ENCODE measurements at places on chromosomes 5 and 9.

GRCh38 chr5:89350684-89351083, 467.7 kb upstream of the MEF2C start:
- no peak for DNase-seq

GRCh38 chr9:123337971-123338370, 18.0 kb upstream of the CRB2 start:
- no peak for DNase-seq

- DNase-seq: no peak
Measured at GRCh38 chr5:173670791-173671120, 54.3 kb upstream of the BOD1 start.

- DNase-seq: peak; percentile 7
Measured at GRCh38 chr9:42388146-42388690, 204.8 kb downstream of the SPATA31A6 start.

DNA sequence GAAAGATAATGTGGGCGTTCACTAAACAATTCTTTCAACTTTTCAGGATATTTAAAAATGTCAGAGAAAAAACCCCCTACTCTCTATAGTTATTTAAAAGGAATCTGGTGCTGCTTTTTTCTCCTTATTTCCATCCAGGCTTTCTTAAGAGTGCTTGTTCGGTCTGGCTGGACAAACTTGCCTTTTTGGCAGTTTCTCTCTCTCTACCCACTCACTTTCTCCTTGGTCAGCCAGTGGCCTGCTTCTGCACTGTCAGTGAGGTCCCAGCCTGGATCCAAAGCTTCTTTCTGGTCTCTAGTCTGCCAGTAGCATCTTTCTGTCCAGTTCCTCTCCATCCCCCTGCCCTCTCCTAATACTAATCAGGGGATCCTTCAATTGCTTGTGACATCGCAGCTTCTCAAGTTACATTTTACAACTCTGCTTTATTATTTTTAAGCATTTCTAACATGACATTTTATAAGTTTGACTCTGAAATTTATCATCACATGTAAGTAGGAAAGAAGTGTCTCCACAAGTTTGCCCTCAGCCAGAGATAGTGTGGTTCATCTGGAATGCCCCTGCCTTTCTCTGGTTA, 50.4 kb downstream of the PIK3R1 start:
- DNase-seq: no peak

- peak; percentile 36 for DNase-seq
Measured at GRCh38 chr5:83608122-83608521, 112.5 kb downstream of the HAPLN1 start.

DNA sequence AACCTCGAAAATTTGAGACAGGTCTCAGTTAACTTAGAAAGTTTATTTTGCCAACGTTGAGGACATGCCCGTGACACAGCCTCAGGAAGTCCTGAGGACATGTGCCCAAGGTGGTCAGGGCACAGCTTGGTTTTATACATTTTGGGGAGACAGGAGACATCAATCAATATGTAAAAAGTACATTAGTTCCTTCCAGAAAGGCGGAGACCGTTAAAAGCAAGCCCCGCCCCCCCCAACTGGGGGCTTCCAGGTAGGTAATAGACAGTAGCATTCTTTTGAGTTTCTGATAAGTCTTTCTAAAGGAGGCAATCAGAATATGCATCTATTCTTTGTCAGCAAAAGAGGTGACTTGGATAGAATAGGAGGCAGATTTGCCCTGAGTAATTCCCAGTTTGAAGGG, 599 bp upstream of the MOCS2 start:
- DNase-seq: no peak

- no peak for DNase-seq
Measured at GRCh38 chr9:33798545-33798944, 3.2 kb downstream of the PRSS3 start.

DNA sequence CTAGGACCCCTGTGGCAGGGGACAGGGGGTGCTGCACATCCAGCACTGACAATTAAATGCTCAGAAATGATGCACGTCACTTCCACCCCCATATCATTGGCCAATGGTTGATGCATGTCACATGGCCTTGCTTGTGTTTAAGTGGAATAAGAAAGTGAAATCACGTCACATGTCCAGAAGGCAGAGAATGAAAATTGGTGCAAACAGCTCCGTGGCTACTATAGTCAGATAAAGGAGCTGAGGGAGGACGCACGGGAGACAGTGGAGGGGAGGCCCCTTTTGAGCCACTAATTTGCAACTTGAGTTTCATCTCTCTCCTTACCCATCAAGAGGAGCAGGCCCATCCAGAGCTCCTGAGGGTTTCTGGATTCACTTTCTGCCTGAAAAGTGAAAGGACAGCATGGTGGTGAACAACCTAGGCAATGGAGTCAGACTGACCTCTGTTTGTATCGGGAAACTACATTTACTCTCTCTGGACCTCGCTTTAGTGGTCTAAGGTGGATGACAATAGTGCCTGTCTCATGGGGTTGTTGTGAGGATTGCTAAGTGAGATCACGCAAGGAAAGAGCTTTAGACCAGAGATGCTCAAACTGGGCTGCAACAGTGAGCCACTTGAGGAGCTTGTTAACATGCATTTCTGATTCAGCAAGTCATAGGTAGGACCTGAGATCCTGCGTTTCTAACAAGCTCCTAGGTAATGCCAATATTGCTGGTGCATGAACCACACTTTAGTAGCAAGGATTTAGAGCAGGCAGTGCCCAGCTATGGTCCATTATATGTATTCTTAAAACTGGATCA, 133.9 kb upstream of the ADRA1B start:
- no peak for DNase-seq

DNA sequence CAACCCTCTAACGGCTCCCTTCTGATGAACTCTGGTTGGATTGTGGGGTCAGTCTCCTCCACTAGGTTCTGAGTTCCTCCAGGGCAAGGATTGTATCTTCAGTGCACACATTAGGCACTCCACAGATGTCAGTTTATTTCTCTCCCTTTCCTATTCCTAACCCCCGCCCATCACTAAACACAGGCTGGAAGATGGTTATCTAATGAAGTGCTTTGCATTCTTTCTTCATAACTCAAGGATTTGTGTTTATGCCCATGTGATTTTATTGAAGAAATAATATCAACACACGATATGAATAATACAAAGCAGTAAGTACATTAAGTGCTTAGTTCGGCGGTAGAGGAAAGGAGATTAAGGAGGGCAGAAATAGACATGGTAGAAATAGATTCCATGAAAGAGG, 4.4 kb upstream of the CREBRF start:
- no peak for DNase-seq

DNA sequence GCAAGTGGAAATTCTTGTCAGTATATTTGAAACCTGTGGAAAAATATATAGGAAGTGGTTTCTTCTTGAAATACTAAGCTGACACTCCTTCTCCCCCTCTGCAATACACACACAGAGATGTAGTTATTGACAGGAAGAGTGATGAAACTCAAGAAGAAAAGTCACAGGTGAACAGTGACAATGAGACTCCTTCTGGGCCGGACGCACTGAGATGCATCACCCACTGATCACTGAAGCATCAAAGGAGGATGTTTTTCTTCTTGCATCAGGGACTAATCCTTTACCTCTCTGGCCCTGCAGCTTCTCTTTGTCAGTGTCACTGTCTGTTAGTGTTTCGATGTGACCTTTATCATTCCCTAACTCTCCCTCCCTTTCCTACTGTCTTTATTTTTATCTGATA, 1864.2 kb upstream of the C9orf72 start:
- DNase-seq: no peak

DNA sequence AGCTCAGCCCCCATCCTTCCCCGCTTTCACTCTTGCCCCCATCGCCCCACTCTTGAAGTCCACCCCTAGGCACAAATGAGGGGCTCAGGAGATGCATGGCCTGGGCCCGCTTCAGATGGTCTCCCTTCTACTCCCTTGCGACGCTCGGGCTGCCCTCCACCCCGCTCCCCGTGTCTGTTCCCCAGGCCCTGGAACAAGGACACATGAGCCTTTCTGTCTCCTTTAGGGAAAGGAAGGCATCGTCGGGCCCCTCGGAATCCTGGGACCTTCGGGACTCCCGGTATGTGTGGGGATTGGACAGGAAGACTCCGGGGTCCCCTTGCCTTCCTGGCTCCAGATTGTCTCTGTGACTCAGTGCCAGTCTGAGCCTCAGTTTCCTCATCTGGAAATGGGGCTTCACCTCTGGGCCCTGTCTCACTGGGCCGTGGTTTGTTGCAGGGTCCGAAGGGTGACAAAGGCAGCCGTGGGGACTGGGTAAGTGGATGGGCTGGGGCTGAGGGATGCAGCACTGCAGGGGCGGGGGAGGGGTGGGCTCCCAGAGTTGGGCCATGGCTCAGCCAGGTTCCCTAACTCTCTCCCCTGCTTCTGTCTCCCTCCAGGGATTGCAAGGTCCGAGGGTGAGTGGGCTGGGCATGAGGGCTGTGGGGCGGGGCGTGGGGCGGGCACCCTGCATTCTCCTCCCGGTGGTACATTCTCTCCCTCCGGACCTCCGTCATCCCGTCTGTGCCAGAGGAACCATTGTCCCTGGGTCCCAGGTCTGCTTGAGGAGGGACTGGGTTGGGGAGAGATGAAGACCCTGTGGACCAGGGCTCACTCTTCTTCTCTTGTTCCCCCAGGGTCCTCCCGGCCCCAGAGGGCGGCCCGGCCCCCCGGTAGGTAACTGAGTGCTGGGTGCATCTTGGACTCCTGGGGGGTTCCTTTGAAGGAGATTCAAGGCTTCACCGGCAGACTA, 21.8 kb upstream of the ORM1 start:
- DNase-seq: no peak

GRCh38 chr5:16685069-16685468, 68.3 kb upstream of the RETREG1 start:
- no peak for DNase-seq

DNA sequence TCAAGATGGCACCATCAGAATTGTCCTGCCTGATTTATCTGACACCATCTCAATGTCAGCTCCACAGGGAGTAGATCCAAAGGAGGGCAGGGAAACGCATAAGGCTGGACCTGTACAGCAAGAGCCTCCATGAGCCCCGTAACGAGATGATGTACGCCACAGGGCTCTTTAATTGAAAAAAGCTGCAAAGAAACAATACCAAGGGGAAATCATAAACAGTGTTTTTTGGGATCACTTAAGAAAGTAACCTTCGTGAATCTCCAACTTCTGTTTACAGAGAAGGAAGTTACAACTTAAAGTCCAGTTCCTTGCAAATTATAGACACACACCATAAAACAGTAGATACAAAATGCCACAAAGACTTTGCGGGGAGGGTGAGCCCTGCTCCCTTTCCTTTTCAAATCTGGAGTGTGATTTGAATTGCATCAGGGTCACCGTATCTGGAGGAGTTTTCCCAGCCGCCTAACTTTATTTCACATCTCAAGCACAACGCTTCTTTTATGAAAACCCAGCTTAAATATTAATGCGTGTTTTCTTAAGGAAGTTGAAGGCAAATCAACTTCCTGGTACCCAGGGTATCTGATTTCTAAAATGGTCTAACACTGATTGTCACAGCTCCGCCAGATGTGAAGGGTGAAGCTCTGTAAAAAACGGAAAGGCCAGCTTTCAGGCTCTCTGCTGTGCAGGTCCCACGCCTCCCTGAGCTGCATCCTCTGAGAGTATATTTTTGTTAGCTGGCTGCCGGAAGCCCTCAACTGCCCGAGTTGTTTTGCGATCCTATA, 88.9 kb downstream of the EBF1 start:
- DNase-seq: no peak

DNA sequence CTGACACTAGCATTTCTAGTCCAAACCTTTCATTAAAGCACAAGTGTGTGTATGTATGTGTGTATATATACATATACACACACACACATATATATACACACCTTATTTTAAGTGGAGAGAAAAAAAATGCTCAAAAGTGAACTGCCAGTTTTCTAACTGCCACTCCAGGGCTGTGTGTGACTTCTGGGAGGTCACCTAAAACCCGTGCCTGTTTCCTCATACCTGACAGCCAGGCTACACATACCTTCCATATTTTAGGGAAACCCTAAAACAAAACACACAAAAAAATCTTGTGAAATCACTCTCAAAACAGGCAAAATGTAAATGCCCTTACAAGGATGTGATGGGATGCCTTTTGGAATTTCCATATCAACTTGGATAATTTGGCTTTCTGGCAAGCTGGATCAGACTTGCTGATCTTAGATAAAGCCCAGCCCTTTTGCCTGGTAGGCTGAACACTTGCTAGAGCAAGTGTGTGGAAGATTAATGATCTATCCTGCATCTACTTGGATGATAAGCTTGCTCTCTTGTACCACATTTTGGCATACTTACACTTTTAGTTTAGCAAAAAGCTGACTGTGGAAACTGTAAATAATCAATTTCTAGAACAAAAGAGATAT, 127.8 kb downstream of the GNAQ start:
- DNase-seq: no peak

GRCh38 chr9:134316449-134317160, 9.7 kb upstream of the RXRA start:
- DNase-seq: no peak

DNA sequence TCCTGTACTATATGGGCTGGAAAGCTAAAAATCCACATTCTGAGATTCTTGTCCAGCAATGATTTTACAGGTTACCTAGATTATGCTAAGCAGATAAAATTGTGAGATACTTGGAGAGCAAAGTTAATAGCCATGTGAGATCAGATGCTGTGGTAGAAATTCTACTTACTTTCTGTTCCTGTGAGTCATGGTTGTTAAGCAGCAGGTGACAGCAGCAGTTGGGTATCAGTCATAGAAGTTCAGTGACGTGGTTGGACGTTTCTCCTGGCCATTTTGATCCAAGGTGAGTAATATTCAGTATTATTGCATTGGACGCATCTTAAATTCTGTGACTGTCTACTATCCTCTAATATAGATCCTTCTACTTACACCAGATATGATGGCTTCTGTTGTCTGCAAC, 524.5 kb downstream of the TMEM38B start:
- DNase-seq: no peak

GRCh38 chr5:136174021-136174659, 18.8 kb downstream of the SMIM32 start:
- DNase-seq: peak; percentile 71

DNA sequence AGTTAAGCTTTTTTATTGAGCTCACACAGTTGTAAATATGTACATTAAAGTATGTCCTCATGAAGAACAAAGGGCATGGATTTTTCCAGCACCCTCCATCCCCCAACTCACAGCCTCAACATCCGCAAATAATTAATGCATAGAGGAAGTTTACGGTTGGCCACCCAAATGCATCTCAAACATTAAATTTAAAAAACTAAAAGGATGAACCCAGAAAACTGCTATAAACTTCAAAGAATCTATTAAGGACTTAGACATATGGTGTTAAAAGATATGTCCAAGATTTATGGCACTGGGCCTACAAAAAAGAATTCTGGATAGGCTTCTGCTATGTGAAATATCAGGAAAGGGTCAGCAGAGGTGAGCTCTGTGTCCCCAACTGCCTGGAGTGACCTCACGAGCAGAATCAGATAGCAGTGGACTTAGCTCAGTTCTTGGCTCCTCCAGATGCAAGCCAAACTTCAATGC, 54.0 kb upstream of the TNC start:
- DNase-seq: no peak

Measured in SW480 (cell line).